Colonic mucosa (tissue), 4 donors: ENCODE measurements at places on chromosomes 3 and 15. TPM values are rescaled to one million over a fixed set of nuclear protein-coding genes. Genes with fewer than 3 reads are reported as not detected.

Gene CACNA2D2
- 2.4 TPM for total RNA-seq

Gene RPP25
- total RNA-seq = 25.5 TPM

Gene AQP9
- total RNA-seq = not detected

Gene NMNAT3
- total RNA-seq = 4.5 TPM

Gene ADAMTSL3
- total RNA-seq = 4.8 TPM

Gene DAZL
- not detected for total RNA-seq

DNA sequence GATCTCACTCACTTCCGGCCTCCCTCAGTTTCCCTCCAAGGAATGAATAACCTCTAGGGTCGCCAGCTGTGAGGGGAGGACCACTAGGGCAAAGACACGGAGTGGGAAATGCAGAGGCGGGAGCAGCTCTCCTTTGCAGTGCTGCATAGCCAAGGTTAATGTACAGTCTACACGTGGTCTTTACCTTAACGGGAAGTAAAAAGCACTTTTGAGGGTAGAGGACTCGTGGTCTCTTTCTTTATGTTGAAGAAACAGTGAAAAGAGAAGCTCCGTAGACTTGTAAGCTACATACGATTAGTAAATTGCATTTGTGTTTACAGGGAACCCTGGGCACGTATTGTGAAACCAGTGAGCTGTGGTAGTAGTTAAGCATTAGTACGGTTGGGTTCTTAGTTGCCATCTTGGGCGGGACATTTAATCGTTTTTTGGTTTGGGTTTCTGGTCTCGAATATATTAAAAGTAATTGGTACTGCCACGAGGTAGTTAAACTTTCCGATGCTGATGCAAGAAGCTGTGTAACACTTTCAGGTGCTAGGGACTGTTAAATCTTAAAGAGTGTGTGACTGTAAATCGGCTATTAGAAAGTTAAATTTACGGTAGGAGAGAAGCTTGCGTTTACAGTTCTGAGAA is 828 bp downstream of the U2SURP start:
- DNase-seq = no peak

GRCh38 chr3:134480546-134480945 is 5.2 kb downstream of the ANAPC13 start:
- DNase-seq = no peak

DNA sequence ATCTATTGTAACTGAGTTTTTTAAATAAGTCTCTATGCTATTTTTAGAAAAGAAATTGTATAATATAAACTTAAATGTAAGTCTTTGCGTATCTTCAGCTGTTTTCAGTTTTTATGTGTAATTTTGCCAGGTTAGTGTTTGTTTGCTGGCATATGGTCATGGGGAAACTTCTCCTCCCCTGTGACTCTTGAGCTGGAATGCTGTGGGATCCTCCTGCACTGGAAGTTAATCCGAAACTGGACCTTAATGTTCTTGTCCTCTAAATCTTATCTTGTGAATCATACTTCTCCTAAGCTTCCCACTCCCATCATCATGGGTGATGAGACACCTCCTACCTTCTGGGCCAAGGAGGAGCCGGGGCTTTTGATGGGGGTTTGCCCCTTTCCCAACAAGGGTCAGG is 52.4 kb upstream of the CHST2 start:
- no peak for DNase-seq

GRCh38 chr15:66138096-66138783 is 115.3 kb downstream of the MEGF11 start:
- DNase-seq = no peak

- DNase-seq = no peak
Observed at GRCh38 chr3:129502641-129503408, 25.6 kb upstream of the RHO start.

DNA sequence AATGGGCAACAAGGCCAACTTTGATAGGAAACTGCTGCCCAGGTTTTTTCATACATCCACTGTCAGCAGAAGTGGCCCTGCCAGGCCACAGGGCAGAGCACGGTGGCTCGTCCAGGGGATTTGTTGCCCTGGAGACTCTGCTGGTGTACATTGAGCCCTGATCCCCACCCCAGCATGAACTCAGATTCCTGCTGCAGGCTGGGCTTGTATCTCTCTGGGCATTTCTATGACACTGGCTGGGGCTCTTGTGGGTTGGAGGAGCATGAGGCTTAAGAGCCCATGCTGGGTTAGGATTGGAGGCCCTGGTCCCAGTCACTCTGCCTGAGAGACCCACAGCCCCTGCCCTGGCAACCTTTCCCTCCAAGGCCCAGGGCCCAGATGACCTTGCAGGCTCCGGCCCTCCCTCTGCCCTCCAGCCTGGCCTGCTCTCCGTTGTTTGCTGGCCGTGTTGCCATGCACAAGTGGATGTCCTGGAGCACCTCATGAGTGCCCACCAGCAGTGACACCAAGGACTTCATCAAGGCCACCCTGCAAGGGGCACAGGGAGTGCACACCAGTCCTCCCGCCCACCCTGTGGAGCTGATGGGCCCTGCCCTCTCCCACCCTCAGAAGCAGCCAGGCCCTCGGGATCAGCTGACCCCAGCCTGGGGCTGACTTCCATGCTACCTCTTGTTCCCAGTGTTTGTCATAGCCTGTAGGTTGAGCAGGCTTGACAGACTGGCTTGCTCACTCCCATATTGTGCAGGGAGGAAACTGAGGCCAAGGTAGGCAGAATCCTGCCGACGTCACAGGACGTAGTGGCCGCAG is 58.2 kb downstream of the ZNF445 start:
- DNase-seq = no peak
